ENCODE measurements at places on chromosomes 5 and 9.

GRCh38 chr5:179343719-179344430 is 1.4 kb downstream of the ADAMTS2 start:
- DNase-seq, result no peak

GRCh38 chr9:134600371-134600770 is 41.2 kb upstream of the COL5A1 start:
- DNase-seq, result no peak

- no peak for DNase-seq
These were observed 19.5 kb upstream of the GOLGA1 start for GRCh38 chr9:124960409-124960752.

DNA sequence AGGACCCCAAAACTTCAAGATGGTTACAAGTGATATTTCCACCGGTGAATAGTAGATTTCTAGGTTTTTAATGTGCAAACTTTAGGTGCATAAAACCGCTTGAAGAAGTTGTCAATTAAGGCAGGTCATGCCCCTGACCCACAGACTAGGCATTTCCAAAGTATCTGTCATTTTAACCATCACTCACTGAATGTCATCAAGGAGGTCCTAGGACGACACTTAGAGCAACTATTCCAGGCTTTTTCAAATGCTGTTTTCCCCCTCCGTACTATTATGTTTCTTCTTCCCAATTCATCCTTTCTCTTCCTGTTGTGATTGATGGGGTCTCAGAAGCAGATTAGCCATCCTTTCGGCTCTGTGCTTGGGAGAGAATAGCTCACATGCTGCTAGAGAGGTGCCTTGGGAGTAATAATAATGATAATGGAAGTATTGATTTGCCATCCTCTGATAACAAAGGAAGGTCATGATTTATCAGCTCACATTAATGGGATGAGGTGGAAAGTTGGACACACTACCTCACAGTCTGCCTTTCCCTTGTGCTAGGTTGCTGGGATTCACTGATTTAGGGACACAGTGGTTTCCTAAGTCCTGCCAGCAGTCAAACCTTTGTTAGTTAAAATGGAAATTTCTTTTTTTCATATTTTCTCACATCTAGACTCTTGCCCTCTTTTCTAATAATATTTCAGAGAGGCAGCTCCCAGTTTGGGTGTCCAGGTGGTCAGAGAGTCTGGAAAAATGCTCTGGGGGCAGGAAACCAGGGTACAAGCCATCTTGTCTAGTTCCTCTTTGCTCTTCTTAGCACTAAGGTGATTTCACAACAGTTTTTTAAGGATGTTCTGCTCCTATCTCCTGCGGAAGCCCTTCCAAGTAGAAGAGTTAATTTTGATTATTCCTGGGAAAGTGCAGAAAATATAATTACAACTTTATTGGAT is 67.0 kb downstream of the PTTG1 start:
- no peak for DNase-seq

DNA sequence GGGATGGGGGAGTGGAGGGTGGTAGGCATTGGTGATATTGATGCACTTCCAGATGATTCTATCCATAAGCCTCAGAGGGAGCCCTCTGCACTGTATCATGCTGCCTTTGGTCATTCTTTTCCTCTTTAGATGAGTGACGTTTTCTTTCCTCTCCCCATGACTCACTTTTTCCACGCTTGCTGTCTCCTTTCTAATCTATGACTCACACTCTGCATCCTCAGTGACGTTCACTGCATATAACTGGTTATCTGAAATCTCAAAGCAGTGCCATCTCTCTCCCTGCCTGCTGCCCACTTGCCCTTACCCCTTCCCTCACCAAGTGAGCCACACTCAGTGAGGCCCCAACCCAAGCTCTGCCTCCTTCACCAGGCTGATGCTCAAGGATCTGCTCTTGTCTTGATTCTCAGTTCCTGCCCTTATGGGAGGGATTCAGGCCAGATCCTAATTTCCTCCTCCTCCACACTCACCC is 31.6 kb downstream of the PTGS1 start:
- DNase-seq, result no peak

DNA sequence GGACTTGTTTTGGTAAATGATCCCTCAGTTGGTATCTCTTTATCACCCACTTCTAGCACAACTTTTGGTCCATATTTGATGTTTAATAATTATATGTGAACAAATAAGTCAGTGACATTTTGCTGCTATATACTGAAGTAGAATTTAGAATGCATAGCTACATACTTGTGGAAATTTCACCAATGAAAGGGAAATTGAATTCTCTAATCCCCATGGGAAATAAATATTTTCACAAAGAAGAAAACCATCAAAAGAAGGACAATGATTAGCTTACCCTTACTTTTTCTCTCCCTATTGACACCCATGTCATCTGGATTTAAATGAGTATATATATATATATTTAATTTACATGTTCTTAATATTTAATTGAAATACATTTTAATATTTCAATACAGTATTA is 94.3 kb upstream of the DAB2 start:
- DNase-seq, result no peak

DNA sequence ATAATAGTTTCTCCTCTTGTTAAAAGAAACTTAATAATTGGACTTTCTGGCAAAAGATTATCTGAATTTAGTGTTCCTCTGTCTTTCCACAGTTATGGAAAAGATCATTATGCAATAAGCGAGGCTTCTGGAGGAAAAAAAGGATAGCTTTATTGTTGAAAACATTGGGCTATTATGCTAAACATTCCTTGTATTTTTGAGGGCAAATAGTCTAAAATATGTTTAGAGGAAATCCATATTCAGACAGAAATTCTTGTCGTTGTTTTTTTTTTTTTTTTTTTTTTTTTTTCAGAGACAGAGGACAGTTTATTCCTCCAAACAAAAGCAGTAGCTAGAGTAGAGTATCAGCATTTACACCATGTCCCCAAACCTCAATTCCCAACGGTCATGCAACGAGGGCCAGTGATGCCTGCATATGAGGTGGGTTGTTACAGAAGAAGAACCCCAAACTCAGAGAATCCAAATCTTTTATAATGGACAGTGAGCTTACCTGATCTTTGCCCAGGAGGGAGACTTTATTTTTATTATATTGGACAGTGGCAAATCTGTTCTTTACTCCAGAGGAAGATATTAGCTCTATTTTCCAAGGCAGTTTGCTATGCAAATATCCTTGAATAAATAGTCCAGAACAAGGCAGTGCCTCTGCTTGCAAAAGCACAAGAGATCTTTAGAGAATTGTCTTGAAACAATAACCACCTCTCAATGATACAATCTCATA is 48.4 kb upstream of the CDK5RAP2 start:
- DNase-seq, result no peak

GRCh38 chr5:75059912-75060545 is 7.7 kb upstream of the GCNT4 start:
- no peak for DNase-seq

DNA sequence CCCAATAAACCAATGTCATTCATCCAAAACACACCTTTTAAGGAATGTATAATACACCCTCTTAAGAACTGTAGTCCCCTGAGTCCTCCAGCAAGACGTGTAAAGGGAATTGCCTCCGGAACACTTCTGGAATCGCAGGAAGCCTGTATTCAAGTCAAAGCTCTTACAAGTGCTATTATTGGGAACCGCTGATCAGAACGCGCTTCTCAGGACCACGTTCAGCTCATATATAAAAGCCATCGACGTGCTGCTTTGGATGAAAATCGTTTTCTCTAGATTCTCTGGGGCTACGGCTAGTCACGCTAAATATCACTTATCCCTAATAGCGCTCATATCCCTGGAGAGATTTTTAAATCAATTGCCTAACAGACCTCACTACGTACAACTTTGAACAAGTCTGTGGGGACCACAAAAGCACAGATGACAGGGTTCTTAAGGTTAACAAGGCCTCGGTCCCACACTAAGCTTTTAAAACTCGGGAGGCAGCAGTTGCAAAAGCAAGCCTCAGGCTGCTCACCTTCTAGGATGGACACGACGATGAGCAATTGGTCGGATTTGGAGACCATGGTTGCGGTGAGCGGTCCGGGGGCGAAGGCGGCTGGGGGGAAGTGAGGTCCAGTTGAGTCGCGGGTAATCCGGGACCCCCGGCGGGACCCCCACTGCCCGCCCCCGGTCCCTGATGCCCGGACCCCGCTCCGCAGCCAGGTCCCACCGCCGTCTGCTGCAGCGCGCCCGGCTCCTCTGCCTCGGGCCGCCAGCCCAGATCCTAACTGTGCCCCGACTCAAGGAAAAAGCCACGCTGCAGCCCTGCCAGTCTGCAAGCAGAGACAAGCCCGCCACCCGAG is 548 bp downstream of the CEP120 start:
- peak; percentile 51 for DNase-seq

DNA sequence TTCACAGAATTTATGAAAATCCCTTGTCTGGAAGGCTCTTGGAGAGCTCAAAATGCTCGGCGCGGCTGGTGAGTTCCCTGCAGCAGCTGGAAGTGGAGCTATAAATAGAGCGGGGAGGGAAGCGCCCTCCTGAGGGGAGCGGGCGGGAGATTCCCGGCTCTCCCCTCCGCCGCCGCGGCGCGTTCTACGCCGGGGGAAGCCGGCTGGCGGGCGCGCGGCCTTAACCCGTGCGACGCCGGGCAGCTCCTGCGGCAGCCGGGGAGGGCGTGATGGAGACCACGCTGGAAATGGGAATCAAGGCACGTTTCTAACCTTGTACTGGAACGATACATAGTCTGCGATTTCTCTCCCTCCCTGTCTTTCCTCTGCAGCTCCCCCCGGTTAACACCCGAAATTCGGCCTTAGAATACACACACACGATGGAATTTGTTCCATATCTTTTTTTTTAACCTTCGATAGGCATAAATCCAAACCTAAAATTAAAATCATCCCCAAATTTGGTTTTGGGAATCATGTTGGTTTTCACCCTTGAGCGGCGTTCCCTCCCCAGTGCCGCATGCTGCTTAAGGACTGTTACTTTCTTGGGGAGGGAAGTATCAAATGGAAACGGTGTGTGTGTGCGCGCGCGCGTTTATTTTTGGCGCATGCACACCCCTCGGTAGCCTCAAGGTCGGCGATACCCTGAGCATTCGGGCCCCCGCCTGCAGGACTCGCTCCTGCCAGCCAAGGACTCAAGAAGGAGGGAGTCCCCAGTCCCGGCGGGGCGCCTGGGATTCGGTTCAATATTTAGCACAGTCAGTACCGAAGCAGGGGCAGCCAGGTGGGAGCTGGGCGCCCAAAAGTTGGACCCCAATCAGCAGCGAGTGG is 306.3 kb upstream of the KCNN2 start:
- DNase-seq, result no peak

DNA sequence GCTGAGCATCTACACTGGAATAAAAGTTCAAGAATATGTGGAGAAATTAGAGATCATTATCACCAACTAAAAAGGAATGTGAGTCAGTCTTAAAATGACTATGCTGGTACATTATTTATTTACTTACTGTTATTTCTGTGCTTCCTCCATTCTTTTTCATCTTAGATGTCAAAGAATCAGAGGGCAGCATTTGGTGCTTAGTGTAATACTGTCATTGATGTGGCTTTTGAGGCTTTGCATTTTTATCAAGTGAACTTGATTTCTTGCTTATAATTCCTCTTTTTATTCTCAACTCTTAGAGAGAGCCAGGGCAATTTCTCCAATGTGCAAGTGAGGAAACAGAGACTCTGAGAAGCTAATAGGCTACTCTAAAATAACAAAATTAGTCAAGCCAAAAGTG is 163.7 kb upstream of the TRPC7 start:
- DNase-seq, result no peak

GRCh38 chr5:156715287-156715686 is 134.8 kb upstream of the PPP1R2B start:
- no peak for DNase-seq

- no peak for DNase-seq
These were observed 66.8 kb upstream of the IL17B start for GRCh38 chr5:149445739-149446369.

GRCh38 chr5:103458497-103459040 is 104.0 kb downstream of the NUDT12 start:
- DNase-seq, result no peak

GRCh38 chr9:68427216-68427977 is 71.0 kb downstream of the PGM5 start:
- no peak for DNase-seq
